ENCODE measurements at places on chromosomes 3 and 15.

GRCh38 chr3:145370870-145371269, 790.1 kb downstream of the PLOD2 start:
- no peak for DNase-seq

DNA sequence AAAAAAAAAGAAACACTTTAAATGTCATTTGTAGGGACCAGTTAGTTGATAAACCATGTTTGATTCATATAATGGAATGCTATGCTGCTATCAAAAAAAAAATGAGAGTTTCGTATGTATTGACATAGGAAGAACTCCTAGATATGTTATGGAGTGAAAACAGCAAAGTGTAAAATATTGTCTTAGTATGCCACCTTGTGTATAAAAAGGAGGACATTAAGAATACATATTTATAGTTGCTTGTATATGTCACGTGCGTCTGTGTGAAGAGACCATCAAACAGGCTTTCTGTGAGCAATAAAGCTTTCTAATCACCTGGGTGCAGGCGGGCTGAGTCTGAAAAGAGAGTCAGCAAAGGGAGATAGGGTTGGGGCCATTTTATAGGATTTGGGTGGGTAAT, 39.5 kb downstream of the KBTBD8 start:
- no peak for DNase-seq

DNA sequence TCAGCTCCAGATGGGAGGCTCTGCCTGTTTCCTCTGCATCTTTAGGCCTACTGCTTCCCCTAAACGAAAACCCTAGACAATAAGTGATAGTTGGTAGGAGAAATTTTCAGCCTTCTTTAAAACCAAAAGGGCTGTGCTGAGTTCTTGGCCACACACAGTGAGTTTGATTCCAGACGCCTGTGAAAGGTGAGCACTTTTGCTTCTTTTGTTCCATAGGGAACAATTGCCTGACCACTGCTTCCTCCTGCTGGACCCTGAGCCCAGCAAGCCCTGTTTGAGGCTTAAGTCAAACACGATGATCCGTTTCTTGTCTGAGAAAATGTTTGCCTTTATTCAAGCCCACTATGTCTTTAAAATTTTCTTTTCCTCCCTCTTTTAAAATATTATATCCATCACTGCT, 493.9 kb downstream of the ZIC1 start:
- no peak for DNase-seq

- DNase-seq = no peak
These were observed 21.1 kb upstream of the ABTB1 start for GRCh38 chr3:127651516-127652172.

GRCh38 chr3:198081421-198081844, 121.4 kb downstream of the LMLN start:
- peak; percentile 5 for DNase-seq

DNA sequence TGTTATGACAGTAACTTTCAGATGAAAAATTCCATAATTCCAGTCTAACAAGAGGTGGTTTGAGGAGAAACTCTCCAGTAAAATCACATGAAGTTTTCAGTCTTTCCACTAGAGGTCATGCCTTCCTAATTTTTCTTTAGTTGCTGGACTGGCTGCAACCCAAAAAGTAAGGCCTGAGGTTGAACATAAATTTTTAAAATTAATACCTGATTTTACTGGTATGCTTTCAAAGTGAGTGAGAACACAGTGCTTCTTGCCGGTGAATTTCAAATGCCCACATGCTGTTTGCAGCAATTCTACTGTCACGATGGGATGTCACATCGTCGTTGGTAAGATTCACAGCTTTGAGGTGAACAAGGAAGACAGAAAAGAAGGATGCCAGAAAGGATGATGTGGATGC, 89.0 kb upstream of the FGF12 start:
- DNase-seq = peak; percentile 75

DNA sequence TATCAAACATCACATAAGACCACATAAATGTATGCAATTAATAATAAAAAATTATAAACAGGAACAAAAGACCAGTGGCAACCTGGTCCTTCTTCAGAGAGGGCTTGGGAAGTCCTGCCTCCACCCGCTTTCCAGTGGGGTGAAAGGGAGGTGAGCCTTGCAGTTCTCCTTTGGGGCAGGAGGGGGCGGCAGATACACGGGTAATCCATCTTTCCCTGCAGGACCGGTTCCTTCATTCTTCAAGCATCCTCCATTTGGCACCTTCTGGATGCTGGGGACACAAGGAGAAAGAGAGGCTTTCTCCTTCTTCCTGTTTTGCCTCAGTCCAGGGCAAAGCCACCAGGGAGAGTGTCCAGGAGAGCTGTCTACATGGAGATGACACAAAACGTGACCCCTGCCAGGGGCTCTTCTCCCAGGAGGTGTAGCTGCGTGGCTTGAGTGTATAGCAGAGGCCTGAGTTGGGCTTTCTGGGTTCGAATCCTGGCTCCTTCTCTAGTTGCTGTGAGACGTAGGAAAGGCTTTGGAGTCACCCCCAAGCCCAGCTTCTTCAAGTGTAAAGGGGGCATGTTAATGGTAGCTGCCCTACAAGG, 23.2 kb downstream of the RPLP1 start:
- peak; percentile 65 for DNase-seq

DNA sequence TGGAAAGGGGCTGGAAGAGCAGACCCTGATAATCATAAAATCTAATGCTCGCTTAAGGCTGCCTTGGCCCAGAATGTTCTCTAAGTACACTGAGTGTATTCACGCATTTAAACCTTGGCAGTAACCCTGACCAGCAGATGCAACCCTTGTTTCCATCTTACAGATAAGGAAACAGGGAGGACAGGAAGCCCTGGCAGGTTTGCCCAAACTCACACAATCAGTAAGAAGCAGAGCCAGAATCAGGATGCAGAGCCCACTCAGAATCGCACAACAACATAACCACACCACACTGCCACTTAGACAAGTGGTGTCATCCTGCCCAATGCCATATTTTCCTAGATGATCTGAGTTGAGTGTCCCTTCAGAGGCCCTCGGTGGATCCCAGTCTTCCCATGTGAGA, 214.5 kb upstream of the HES1 start:
- DNase-seq = no peak

DNA sequence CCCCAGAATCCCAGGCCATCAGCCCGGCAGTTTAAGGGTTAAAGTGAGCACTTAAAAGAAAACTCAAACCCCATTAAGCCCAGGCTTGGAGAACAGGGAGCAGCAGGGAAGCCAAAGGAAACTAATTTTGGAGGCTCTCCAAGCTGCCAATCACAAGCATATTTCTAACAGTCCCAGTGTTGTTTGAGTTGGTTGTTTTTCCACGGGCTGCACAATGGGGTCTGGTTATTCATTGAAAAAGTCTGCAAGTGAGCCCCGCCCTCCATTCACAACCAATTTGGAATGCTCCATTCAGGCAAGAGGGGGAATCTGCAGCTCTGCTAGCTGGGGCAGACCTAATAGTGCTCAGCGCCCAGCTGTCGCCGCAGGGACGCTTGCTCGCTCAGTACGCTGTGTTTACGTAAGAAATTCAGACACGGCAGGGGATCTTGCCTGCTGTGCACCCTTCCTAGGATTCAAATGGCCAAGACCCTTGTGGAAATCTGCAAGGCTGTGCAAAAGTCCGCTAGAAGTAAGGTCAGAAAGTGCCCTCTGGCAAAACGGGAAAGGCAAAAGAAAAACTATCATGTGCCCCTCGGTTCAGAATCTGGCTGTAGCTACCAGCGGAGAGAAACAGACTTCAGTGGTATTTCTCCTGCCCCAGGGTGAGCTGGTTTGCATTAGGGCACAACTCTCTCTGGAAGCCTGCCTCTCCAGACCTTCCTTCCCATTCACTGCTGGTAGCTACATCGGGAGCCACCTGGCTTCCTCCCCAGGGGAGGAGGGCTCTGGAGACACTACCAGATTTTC, 11.0 kb downstream of the ETV5 start:
- DNase-seq = peak; percentile 97

DNA sequence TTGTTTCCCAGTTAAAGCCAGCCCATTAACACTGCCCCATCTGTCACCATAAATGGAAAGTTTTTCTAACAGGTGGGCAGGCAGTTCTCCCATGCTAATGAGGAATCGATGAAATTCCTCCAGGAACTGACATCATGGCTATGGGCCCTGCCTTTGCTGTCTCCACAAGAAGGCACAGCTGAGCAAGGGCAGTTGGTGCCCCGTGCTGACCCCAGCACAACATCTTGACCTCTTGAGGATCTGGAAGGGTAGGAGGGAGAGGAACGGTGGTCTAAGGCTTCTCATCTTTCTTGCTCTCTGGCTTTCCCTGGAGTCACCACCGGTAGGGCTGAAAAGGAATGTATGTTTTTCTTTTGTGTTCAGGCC, 46.7 kb downstream of the CHCHD6 start:
- peak; percentile 86 for DNase-seq

DNA sequence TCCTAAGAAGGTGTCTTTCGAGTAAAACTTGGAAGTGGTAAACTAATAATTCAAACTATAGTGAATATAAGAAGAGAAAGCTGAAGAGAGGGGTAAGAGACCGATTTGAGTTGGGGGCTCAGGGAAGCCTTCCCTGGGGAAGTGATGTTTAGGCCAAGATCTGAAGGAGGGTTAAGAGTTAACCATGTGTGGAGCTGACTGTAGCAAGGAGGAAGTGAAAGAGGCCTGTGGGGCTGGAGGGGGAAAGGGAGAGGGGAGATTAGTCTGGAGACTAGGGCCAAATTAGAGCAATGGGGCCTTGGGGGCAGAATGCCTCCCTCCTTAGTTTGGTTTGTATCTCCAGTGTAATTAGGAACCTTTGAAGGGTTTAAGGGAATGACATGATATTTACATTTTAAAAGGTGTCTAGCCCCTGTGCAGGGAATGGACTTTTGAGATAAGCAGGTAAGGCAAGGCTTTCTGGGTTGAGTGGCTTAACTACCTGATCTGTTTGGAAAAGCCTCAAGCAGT, 2.2 kb downstream of the ZNF592 start:
- no peak for DNase-seq

DNA sequence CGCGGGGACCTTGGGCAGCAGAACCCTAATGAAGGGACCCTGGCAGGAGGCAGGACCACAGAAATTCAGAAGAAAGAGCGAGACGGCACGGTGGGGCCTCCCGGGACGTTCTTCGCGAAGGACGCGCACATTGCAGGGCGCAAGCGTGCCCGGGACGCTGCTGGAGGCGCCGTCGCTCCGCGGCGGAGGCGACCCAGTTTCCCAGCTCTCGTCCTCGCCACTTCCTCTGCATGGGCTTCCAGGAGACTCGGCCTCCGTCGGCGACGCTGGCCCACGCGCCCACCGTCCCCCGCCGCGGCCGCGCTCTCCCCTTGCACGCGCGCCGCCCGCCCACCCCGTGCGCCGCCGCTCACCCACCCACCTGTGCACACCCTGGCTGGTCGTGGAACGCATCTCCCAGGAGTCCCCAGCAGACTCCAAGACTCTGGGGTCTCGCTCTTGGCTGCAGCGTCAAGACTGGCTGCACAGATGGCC, 31.8 kb upstream of the SMAD3 start:
- no peak for DNase-seq

- no peak for DNase-seq
These were observed 33.8 kb downstream of the FAIM start for GRCh38 chr3:138642226-138642926.

DNA sequence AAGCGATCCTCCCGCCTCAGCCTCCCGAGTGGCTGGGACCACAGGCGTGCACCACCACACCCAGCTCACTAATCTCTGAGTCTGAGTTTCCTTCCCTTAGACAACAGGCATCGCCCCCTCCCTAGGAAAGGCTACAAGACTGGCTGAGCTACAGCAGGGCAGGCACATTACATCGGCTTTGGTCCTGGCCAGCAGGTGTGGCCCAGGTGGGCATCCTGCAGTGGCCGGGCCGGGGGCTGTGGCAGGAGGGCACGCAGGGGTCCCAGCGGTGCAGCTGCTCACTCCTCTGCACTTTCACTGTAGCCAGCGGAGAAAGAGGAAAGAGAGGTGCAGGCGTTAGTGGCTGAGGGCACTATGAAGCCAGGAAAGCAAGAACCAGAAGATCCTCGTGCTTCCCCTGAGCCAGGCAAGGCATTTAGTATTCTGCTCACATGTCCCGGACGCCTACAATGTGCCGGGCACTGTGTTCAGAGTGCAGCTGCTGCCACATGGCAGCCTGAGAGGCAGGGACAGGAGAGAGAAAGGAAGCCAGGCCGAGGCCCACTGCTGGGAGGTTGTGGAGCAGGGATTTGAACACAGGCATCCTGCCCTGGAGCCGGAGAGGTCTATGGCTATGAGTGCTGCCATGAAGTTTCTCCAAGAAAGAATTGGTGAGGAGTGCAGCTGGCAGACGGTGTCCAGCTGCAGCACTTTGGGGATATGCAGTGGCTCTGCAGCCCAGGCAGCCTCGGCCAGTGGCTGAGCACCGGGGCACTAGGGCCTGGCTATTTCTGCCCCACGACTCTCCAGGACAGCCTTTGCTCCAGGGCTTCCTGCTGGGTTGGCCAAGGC, 22.3 kb downstream of the GRIP2 start:
- DNase-seq = no peak

Data from NCI-H2171 treated with DMSO at 0.1 percent for 48 hours (cell line).